ENCODE measurements at places on chromosomes 16 and 17.

GRCh38 chr17:81230043-81230820 is 7.5 kb upstream of the CEP131 start:
- DNase-seq = no peak

GRCh38 chr17:2796164-2797125 is at the start of gene RAP1GAP2:
Gene RAP1GAP2, plus strand, starts transcription at chr17:2796438. Its CDS starts 90 bp downstream, at chr17:2796528.
- DNase-seq = no peak

DNA sequence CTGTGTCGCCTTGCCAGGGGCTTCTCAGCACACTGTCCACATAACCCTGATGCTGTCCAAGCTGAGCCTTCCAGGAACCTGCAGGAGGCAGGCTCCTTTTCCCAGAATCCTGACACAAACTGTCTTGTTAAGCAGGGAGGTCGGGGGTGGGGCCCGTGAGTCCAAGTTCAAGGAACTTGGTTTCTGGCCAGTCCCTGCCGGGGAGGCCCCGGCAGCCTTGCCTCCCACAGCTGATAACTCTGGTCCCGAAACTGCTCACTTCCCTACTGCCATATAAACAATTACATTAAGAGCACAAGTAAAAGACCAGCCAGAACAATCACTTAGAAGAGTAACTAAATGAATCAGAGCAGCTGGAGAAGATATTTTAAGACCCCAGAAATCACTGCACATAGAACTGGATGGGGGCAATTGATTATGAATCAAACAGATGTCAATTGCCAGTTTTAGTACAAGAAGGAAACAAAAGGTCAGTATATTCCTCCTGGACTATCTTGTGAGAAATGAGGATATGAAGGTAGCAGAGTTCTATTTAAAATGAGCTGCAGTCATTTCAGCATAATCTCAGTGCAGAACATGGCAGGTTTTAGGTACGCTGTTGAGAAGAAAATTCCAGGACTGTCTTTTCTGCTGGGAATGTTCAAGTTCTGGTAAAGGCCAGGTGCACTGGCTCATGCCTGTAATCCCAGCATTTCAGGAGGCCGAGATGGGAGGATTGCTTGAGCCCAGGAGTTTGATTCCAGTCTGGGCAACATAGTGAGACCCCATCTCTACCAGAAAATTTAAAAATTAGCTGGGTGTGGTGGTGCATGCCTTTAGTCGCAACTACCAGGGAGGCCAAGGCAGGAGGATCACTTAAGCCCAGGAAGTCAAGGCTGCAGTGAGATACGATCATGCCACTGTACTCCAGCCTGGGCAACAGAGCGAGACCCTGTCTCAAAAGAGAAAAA is 169.8 kb downstream of the PITPNC1 start:
- no peak for DNase-seq

GRCh38 chr16:3282103-3282729 is 1.1 kb upstream of the ZNF263 start:
- no peak for DNase-seq

DNA sequence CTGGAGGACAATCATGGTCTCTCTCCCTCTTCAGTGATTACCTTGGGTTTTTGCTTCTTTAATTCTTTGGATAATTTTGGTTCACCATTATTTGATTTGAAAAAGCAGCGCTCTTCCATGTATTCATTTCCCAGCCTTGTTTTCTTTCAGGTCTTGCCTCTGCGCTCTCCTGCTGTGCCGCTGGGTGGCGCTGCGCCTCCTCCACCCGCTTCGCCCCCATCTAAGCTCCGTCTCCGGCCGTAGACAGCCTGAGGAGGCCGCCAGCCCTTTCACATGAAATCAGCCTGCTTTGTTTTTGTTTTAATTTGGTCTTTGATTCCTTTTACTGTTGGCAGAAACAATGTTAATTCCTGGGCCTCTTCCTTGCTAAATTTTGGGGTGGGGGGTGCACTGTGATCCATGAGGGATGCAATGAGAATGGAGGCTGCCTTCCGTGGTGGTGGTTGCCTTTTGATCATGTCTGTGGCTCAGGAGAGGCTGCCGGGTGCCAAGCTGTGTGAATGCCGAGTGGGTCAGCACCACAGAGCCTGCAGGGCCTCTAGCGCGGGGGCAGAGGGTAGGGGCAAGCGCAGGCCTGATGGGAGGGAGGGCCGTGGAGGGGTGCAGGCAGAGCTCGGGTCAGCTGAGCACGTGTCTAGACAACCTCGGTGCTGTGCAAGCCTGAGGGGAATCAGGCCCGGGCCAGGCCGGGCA is 64.1 kb downstream of the PLD6 start:
- no peak for DNase-seq

- DNase-seq = no peak
Measured at GRCh38 chr17:19753051-19753509, 5.0 kb upstream of the ALDH3A1 start.

DNA sequence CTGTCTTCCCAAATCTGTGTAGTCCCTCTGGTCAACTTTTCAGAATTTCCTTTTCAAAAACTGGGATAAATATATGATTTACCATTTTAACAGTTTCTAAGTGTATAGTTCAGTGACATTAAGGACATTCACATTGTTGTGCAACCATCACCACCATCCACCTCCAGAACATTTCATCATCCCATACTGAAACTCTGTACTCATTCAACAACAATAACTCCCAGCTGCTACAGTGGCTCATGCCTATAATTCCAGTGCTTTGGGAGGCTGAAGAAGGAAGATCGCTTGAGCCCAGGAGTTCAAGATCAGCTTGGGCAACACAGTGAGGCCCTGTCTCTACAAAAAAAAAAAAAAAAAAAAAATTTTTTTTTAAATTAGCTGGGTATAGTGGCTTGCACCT is 131.0 kb downstream of the AATF start:
- DNase-seq = no peak

DNA sequence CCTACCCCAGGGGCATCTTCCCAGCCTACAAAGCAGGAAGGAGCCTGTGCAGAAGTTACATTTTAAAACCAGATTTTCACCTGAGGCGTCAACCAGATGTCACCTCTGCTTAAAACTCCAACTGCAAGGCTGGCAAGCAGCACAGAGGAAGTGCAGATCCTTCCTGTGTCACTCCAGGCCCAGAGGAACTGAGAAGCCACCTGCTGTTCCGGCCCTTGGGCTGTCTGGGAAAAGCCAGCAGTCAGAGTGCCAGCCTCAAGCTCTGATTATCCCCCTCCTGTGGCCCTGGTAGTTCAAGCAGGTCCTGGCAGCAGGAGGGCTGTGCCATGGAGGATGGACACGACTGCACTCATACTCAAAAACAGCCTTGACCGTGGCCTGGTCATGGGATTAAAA is 10.2 kb downstream of the POLR2C start:
- no peak for DNase-seq

DNA sequence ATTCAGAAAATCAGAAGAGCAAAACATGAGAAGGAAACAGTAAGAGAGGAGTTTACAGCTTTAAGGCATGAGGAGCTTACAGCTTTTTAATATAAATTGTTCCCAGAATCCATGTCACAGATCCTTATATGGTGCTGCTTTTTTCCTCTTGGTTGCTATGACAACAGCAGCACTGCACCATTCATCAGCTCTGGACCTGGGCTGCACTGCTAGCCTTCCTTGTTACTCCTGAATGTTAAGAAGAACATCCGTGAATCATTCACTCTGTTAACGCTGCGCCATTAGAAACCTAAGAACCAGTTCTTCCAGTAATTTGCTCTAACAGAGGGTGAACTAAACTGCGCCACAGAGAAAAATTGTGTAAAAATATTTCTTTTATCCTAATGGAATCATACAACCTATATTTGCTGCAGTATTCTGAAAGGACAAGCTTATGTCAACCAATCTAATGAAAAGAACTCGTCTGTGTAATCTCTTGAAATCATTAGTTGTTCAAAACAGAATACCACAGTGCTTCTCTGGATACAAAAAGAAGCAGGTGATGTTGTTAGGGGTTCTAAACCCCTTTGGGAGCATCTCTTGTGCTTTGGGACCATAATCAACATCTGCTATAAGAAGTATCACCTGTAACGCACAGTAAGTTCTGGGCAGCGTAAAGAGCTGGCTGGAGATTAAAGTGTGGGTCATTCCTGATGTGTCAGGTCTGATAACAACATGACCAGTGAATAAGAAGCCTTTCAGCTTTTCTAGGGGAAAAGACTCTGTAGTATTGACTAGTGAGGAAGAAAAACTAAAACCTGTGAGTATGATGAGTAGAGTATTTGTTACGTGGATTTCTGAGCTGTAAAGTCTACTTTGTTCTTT is 151.2 kb downstream of the TANC2 start:
- DNase-seq = no peak

GRCh38 chr17:48579760-48580554 is 1.8 kb upstream of the HOXB4 start:
- DNase-seq = no peak

- no peak for DNase-seq
Measured at GRCh38 chr16:77613095-77613494, 109.2 kb upstream of the NUDT7 start.

DNA sequence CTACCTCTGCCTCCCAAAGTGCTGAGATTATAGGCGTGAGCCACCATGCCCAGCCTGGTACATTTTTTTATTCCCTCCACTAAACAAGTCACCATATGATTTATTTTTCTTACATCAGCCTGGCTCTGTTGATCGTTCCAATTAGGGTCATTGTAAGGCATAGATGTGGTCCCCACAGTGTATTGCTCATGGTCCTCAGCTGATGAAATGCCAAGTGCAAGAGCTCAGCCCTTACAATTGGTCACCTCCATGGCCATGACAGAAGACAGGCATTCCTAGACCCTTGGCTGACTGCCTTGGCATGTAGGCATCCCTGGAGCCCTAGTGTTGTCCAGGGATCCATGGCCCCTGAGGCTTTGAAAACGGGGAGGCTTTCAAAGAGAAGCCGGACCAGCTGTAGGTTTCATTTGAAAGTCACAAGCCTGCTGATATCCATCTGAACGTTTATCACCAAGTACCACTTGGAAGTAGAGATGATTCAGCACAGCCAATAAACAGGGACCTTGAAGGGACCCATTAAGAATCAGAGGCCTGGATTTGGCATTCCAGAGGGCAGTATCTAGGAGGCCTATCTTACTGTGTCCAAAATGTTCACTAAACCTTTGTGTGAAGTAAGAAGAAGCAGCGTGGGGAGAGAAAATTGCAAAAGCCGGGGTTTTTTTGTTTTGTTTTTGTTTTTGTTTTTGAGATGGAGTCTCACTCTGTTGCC is 20.6 kb upstream of the PRKCA start:
- DNase-seq = no peak

DNA sequence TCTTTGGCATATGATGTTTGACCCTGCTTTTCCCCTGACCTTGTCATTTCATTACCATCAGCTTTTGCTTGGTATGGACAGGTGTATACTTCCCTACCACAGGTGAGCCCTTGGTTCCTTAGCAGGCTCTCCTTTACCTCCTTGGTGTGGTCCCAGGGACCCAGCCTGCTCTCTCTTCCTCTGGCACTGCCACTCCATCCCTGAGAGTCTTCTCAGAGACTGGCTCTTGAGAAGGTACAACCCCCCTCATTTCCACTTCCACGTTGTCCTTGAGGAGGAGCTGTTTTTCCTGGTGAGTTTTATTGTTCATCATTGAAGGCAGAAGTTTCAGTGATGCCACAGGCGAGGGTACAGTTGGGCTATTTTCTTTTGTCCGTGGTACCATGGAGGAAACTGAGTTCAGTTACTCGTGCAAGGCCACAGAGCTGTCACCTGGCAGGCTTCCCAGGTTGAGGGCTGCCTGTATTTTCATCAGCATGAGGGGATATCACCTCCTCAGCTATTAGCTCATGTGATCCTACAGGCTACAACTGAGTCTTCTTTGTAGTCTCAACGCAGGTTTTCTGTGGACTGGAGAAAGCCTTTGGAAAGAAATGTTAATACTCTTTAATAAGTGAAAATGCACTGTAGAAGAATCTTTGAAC is 52.3 kb downstream of the MSI2 start:
- no peak for DNase-seq
